Renal pelvis (tissue), 12 donors: ENCODE measurements at places on chromosomes 1 and 21.

DNA sequence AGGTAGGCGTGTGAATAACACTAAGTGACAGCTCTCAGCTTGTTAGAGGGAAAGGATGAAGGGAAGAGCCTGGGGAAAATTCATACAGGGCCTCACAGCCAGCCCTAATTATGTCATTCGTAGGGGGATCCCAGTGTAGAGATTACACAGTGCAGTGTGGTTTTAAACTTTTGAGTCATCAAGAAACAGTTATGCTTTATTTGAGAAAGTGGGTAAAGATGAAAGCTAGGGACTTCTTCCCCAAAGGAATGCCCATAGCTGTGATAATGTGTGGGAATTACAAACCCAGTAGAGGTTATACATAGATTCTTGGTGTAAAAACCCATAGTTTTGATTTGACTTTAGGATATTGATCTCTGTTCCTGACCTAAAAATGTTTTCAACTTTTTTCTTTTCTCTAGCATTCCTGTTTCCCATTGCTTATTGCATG, 1.9 kb downstream of the TTF2 start:
- DNase-seq: no peak

DNA sequence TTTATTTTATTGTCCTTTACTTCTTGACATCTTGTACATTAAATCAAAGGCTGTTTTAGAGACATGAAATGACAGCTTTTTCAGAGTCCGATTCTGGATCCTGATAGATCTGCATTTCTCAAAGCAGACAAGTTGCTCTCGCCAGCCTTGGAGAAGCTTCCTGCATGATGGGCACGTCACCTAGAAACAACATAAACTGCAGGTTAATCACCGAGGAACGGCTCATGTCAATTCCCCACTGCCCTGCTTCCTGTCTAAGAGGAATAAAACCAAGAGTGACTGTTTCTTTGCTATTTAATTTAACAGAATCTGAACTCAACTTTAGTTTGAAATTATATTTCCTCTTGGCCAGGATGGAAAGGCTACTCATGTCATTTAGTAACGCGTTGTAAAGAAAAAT, 77.0 kb downstream of the RWDD3 start:
- DNase-seq: no peak

DNA sequence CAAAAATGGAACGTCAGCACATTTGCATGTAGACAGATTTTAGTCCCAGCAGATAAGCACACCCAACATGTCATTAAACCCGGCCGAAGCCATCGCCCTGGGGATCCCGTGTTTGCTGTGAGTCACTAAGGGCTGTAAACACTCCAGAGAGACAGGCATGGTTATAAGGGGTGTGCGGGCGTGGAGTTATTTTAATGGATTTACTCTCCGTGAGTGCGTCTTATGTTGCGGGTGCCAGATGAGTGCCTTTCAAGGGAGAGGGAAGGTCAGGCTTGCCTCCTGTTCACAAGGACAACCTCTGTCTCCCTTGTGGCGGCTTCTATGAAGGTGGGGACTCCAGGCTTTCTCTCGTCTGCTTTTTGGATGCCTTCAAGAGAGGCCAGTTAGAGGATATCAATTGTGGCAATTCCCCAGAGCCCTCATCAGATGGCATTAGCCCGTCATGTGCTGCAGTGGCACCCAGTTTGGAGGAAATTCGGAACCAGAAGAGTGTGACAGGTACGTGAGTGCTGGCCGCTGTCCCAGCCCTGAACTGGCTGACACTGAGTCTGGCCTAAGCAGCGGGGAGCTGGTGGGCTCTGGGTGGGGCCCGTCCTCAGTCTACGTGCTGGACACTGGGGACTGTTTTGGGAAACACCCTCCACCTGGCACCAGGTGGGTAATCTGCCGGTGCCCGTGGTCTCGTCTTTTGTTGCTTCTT, 223.8 kb upstream of the TMEM51 start:
- DNase-seq: no peak

DNA sequence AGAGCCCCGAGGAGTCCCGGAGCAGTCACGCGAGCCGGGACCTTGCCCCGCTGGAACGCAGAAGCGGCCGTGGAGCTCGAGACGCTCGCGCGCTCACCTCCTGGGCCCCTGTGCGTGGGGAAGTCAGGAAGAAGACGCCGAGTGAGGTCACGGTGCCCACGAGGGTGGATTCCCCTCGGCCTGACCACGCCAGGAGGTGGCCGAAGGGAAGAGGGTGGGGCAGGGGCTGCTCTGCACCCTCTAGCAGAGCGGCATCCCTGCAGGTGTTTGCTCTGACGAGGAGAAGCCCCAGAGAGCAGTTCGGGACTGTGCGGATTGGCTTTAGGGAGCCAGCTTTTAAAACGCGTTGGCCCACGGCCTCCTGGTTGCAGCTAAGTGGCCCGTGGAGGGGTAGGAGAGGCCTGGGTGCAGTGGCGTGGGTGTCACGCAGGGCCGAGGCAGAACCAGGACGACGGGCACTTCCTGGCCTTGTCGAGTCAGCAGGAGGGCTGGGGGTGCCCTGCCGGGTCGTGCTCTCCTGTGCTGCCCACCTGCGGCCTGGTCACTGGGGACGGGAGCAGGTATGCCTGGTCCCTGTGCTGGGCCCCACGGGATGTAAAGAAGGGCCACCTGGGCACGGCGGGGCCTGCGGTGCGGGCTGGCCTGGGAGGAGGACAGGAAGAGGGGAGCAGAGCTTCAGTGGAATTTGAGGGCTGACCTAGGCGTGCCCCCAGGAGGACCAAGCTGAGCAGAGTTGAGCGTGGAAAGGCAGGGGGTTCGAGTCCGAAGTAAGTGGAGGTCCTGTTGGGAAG, 1.0 kb downstream of the PDXK start:
- no peak for DNase-seq

GRCh38 chr1:25771221-25772114, 28.5 kb upstream of the SELENON start:
- DNase-seq: peak; percentile 91

- DNase-seq: peak; percentile 74
Observed at GRCh38 chr1:229253151-229253974, 17.5 kb upstream of the RAB4A start.

DNA sequence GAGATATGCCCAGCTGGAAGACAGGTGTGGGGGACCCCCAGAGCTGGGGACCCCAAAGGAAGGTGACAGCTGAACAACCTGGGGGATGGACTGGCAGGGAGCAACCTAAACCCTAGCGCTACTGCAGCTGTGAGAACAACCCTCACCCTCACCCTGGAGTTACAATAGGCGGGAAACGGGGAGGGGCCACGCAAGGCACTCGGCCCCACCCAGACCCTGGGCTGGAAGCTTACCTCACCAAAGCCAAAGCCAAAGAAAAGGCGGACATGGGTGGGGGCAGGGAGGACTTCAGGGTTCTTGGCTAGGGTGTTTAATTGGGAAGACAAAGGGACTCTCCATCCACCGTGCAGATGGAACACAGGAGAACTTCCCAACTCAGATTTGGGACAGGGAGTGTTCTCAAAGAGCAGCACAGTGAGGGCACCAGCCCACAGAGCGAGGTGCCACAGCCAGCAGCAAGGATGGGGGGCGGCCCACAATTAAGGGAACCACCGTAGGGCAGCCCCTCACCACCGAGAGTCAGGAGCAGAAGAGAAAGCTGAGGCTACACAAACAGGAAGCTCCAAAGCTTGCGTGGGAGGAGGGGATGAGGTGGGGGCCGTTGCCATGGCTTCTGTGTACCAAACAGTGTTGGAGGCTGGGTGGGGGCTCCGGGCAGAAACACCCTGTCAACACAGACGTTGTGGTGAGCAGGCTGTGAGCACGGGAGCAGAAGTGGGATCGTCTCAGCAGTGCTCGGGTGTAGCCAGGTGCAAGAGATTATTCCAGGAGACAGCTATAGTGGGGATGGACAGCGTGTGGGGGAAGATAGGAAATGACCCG, 1.9 kb downstream of the TAGLN2 start:
- peak; percentile 90 for DNase-seq

GRCh38 chr1:248886237-248886895, 19.7 kb upstream of the PGBD2 start:
- no peak for DNase-seq

GRCh38 chr1:93304716-93305138, 41.0 kb upstream of the DR1 start:
- DNase-seq: peak; percentile 60

GRCh38 chr1:157278383-157279137, 140.4 kb upstream of the ETV3 start:
- no peak for DNase-seq

DNA sequence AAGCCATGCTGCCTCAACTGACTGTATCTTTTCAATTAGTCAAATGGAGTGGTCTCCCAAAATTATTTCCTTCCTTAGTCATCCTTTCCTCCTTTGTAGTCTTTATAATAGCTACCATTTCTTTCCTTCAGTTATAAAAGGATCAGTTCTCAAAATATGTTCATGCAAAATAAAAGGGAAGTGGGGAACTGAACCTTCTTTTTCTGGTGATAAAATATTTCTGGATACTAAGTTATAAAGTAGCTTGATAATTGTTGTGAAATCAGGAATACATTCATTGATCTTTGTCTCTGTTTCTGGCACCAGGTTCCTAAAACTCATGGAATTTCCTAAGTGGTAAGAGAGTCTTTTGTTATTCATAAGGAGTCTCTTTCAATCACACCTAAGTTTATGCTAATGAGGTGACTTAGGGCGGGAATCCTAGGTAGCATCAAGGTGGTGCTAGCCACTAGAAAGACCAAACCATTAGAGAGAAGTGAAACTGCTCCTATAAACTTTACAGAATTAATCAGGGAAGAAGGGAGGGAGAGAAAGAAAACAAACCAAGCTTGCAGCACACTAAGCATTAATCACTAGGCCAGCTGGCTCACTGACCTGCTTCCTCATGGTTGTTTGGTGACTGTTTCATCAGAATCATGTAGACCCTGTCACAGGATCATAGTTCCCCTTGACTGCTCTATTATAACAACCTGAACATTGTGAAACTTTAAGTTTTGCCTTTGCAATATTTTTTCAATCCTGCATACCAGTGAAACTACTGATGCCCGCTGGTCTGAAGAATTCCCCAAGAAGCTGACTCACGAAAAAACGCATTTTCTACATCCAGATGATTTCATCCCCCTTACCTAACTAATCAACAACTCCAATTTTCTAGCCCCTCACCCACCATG, 161.6 kb upstream of the PTBP2 start:
- no peak for DNase-seq

- DNase-seq: peak; percentile 12
Observed at GRCh38 chr1:93907718-93908117, 1.5 kb downstream of the GCLM start.

DNA sequence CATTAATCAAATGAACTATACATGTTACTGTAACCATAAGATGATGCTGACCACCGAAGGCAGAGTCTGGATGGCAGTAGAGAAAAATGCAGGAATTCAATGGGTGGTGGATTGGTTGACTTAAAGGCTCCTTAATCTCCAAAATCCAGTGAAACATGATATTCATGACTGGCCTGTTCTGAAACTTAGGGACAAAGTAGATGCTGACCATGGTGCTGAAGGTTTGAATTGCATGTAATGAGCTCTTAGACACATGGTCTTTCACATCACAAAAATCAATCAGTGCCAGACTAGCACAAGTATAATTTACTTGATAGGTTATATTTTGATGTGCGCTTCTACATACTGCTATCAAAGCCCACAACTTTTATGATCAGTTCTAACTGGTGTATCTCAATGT, 30.9 kb upstream of the NTMT2 start:
- DNase-seq: peak; percentile 46

DNA sequence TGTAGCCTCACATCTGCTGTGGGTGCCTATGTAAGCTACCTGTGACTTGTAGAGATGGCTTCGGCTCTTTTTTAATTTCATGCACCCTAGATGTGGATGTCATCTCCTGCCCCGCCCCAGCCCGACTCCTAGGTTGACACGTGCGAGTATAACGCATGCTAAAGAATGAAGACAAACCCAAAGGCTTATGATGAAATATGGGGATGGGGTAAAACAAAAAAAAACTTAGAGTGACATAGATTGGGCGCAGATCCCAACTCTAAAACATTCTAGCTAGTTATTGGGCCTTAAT, 613 bp upstream of the ERO1B start:
- no peak for DNase-seq

- DNase-seq: no peak
Observed at GRCh38 chr1:155043301-155043702, 7.8 kb upstream of the ADAM15 start.
